ENCODE measurements at places on chromosomes 7 and 10.
A peak's percentile ranks its signal among the peaks of the same experiment; 100 is the strongest.

DNA sequence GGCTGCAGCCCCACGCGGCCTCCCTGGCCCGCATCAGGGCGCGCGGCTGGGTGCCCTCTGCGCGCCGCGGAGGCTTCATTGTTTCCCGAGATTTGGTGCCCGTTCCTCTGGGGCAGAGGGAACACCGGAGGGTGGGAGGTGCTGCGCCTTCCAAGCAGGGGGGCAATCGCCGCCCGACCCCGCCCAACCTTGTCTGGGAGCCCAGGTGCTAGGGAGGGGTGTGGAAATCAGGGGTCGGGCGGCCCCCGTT, 1.0 kb upstream of the NRP1 start:
- no peak for DNase-seq

DNA sequence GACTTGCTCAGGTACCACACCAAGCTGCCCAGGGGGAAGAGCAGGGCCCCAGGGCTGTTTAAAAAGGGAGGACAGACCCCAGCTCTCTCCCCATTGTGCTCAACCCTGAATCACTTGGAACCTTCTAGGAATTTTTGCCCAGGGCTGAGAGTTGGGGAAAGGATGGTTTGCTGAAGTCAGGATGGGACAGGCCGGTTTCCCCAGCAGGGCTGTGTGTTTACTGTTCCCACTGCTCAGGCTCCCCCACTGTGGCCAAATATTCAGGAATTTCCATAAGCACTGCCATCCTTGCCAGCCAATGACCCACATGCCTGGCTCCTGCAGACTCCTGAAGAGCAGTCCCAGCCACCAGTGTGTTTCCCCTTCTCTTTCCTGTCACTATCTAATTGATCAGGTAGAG, 120.7 kb downstream of the WDFY4 start:
- DNase-seq: no peak

GRCh38 chr7:91565499-91566401, 301.5 kb downstream of the FZD1 start:
- no peak for DNase-seq

- no peak for DNase-seq
Measured at GRCh38 chr10:103737735-103738367, 117.5 kb downstream of the SH3PXD2A start.

DNA sequence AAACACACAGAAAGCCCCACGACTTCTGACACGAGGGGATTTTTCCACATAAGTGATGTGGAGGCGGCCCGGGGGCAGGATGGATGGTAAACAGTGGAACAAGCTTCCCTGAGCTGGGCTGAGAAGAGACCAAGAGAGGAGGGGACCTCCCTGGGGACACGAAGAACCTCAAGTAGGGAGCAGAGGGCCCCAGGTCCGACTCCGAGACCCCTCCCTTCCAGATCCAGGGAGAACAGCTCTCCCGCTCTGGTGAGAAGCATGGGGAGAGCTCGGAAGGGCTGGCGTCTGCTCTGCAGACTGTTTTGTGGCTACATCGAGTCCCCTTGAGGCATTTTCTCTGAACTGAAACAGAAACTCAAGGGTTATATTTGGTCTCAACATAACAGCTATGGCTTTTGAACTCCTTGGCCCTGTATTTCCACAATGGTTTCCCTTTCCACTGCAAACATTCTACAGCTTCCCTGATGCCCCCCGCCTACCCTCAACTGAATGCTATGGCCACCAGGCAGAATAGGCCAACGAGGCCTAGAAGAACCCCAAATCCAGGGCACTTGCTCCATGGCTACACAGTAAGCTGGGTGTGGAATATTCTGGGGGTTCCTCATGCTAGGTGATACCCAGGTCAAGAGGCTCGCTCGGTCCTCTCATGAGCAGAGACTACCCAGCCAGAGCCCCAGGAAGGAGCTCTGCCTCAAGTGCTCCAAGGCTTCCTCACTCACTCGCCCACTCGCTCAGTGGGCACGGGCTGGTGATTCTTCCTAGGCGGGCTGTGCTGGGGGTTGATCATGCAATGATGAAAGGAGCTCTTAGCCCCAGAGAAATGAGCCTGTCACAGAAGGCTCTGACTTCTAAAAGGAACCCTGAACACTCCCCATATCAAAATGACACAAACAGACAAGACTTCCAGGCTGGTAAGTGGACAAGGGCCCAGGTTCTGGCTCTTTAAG, 47.5 kb downstream of the FAM53B start:
- DNase-seq: no peak

GRCh38 chr10:114329634-114330365, 74.5 kb downstream of the AFAP1L2 start:
- DNase-seq: no peak

DNA sequence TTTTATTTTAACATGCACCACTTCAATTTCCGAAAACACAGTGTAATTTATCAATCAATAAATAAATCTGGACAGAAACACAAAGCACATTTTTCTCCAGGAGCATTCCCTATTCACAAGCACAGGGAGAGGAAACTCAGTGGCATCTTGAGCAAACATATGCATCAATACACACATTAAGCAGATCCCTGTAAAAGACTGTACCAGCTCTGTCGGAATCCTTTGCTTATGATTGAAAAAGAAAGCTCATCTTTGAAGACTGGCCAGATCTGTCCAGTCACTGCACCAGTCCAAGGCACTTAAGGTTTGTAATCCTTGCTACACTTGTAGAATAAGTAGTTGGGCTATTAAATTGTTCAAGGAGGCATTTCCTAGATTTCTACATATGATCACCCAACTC, 343.9 kb downstream of the BMPER start:
- no peak for DNase-seq

DNA sequence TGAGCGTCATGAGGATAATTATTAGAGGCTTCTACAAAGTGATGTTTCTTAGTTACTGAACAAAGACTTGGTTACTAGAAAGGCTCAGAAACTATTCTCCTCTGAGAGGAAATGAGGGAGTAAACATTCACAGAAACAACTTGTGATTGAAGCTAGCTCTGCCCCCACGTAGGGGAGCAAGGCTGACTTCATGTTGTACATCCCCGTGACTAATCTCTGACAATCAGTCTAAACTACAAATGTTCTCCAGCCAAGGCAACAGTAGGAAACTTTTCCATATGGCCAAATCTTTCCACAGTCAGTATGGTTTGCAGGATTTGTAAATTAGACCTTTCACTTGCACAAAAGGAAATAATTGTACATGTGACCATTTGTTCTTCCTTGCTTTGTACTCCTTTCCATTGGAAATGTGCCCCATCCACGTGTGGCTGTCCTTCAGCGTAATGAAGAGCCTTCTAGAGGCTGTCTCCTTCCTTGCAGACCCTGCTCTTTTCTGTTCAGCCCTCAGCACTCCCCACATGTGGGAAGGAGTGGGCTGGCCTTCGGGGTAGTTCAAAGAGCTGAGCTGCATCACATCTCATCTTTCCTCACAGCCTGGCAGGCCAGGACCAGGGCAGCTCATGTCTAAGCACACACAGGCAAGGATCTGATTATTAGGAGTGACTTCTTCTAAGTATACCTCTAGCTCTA, 93.5 kb downstream of the PCGF5 start:
- DNase-seq: no peak

DNA sequence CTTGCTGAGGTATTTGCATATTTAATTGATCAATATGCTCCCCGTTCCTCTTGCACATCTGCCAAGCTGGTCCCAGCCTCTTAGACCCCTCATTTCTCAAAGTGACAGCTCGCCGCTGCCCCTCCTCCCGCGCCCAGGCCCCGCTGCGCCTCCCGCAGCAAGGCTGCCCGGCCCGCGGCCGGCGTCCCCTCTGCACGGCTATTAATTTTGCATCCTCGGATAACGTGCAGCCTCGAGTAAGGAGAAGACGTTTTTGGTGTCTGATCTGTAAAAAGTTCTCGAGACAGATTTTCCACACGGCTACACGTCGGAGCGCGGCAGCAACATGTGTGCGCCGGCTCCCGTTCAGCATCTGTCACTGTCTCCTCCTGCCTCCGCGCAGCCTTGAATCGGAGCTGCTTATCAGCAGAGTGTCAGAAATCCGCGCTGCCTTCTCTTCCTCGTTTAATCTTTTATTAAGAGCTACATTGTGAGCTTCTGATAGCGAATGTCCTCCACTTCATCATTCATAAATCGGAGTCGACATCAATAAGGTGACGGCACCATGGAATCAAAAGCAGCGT, 65.3 kb downstream of the EBF3 start:
- no peak for DNase-seq

DNA sequence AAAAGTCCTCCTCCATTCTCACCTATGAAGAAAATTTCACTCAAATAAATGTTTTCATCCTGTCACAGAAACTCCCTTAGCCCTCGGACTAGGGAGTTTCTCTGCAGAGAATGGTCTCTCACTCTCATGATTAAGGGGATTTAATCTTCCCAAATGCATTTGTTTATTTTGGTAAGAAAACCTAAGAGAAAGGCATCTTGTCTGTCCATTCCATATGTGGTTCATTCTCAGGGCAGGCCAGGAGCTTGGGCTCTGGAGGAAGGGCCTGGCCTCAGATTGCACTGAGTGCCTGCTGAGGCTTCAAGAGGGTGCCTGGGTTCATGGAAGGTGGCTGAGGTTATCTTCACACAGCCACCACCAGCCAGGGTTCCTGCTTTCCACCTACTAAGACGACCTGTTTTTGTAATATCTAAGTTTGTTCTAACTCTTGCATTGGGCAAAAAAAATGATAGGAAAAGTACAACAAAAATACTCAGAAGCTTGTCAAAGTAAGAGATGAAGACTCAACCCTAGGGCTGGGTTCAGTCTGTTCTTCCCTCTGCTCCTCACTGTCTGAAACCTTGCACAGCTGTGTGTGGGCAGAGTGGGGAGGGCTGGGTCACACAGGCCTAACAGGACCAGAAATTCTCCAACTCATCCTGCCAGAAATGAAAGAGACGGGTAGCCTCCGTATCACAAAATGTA, 186.7 kb downstream of the CXCL12 start:
- DNase-seq: no peak

- DNase-seq: no peak
Measured at GRCh38 chr10:96212911-96213310, 58.5 kb downstream of the BLNK start.

GRCh38 chr10:30840395-30841050, 191.1 kb downstream of the ZNF438 start:
- DNase-seq: no peak

GRCh38 chr10:113139699-113140098, 189.7 kb downstream of the TCF7L2 start:
- DNase-seq: no peak

- DNase-seq: no peak
Measured at GRCh38 chr7:131506597-131506996, 49.8 kb downstream of the PODXL start.

- peak; percentile 51 for DNase-seq
Measured at GRCh38 chr10:72248468-72249151, 25.1 kb upstream of the DDIT4 start.

DNA sequence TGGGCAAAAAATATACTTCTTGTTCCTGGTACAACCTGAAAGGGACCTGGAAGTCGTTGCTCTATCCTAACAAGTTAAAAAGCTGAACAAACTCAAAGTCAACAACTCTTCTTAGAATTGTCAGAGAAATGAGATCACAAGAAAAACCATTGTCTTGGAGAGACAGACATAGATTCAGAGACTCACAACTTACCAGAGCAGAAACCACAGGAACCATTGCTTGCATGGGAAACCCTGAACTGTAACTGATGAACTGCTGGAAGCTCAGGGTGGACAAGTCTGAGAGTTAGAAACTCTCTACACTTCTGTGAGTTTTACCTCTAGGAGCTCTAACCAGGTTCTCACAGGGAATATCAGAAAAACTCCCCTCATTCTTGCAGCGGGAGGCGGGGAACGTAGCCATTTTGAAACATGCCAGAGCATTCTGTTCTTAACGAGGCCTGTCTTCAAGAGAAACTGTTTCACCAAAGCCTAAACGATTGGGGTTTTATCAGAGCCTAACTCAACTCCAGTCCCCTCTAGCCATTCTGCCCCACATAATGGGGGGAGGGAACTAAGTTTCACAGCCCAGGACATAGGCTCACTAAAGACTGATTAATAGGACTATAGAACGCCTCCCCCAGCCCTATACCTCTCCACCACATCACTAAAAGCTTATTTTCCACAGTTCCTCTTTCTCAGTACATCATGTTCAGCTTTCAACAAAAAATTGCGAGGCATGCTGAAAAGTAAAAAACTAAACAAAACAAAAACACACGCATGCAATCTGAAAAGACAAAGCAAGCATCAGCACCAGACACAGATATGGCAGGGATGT, 12.0 kb upstream of the GSDME start:
- no peak for DNase-seq

GRCh38 chr7:105666324-105666723, 85.0 kb upstream of the EFCAB10 start:
- no peak for DNase-seq

GRCh38 chr7:122791959-122792545, 89.3 kb upstream of the RNF148 start:
- no peak for DNase-seq

DNA sequence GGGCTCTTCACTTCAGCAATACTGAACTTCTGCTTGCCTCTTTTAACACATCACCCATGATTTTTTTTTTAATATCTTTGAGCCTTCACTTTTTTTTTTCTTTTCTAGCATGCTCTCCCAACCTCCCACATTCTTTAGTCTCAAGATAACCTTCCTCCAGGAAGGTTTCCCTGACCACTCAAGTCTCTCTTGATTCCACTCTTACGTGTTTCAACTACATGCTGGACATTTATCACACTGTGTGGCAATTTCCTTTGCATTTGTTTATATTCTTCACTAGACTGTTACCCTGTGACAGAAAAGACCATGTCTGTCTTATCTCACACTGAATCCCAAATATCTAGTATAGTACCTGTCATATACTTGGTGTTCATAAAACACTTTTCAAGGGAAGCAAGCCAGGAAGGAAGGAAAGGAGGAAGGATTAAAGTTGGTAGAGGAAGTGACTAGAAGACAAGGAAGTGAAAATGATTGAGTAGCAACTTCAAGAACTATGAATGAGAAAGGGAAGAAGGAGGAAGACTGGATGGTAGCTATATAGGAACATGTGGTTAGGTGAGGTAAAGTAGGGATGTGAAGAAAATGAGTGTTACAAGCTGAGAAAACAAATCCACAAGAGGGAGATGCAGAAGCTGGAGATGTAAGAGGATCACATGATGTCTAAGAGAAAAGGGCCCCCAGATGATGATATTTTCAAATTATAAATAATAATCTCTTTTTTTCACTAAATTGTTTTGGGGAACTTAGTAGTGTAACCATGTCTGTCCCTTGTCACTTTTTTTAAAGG, 40.4 kb downstream of the IFIT5 start:
- DNase-seq: no peak

- no peak for DNase-seq
Measured at GRCh38 chr10:119166564-119166963, 1.1 kb upstream of the SFXN4 start.
